Activated T-helper 2 cell treated with anti-CD3 and anti-CD28 coated beads, Interferon-gamma antibody, Interleukin-2, Interleukin-4, amounts not matched to agents 10 μg/mL and 5 μg/mL and 100 μg/mL, durations not matched to agents 14 hours and 24 hours and 36 hours (primary cell): ENCODE measurements at places on chromosomes 16 and 17. TPM values are rescaled to one million over a fixed set of nuclear protein-coding genes. Genes with fewer than 3 reads are reported as not detected.

GRCh38 chr16:22425036-22425801 is 50.8 kb upstream of the CDR2 start:
- peaks cover 55% of the 10 kb centered on the region for H3K36me3 ChIP-seq
- H3K4me3 ChIP-seq: no peak overlapping the region
- H3K4me1 ChIP-seq: no peaks in the 10 kb centered on the region
- no peak for DNase-seq
- no peak overlapping the region for H3K27ac ChIP-seq
- H3K27me3 ChIP-seq: no peaks in the 10 kb centered on the region

- DNase-seq: no peak
- no peaks in the 10 kb centered on the region for H3K27me3 ChIP-seq
- no peak overlapping the region for H3K27ac ChIP-seq
- H3K4me1 ChIP-seq: peaks cover 35% of the 10 kb centered on the region
These were observed 49.4 kb upstream of the GSE1 start for GRCh38 chr16:85563515-85564276.

GRCh38 chr16:2697401-2697948 is 15.2 kb downstream of the KCTD5 start:
- no peak overlapping the region for H3K27ac ChIP-seq
- no peak for DNase-seq
- no peaks in the 10 kb centered on the region for H3K4me1 ChIP-seq
- H3K36me3 ChIP-seq: peaks cover 18% of the 10 kb centered on the region
- no peaks in the 10 kb centered on the region for H3K27me3 ChIP-seq

DNA sequence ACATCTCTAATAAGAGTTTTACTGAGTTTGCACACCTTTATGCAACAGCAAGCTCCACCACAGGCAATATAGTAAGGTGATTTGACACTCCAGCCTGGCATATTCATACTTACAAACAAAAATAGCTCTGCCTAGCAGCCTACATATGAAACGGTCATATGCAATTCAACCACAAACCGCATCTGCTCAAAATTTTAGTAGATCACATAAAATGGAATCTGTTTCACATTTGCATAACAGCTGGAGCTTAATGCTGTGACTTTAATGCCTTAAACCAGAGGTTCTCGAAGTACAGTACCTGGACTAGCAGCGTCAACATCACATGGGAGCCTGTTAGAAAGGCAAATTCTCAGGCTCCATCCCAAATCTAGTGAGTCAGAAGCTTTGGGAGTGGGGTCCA is 578.4 kb downstream of the CDH11 start:
- no peaks in the 10 kb centered on the region for H3K4me1 ChIP-seq
- H3K27ac ChIP-seq: no peak overlapping the region
- no peak overlapping the region for H3K4me3 ChIP-seq

DNA sequence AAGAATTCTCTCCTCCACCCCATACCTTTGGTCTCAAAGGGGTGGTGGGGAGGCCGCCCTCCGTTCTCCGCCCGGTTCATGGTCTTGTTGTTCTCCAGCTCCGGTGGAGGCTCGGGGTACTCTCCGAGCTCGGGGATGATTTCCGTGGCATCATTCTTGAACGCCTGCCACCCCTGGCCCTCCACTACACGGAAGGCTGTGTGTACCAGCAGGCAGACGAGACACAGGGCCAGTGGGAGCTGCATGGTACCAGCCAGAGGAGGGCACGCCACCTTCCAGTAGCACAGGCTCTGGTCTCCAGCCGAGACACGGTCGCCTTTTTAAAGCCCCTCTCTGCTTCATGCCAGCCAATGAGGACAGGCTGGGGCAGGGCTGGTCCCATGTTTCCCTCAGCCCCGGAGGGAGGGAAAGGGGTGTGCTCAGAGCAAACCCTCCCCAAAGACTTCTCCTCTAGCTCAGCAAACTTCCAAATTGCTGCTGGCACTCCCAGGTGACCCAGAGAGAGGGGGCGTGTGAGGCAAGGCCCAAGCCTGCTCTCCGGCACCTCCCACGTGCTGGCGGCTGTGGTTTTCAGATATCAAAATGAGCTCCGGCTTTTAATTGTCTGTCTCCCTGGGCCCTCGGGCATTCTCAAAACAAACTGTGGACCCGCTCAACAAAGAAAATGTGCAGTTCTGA is at the start of gene SOST:
Gene SOST, minus strand, starts transcription at position 295 of the 678 bp plus-strand sequence. Its CDS starts 50 bp downstream, at position 245.
- no peak within 1 kb of the TSS for H3K4me3 ChIP-seq
- peaks cover 28% of the 10 kb centered on the region for H3K27me3 ChIP-seq
- no peak within 1 kb of the TSS for H3K27ac ChIP-seq

DNA sequence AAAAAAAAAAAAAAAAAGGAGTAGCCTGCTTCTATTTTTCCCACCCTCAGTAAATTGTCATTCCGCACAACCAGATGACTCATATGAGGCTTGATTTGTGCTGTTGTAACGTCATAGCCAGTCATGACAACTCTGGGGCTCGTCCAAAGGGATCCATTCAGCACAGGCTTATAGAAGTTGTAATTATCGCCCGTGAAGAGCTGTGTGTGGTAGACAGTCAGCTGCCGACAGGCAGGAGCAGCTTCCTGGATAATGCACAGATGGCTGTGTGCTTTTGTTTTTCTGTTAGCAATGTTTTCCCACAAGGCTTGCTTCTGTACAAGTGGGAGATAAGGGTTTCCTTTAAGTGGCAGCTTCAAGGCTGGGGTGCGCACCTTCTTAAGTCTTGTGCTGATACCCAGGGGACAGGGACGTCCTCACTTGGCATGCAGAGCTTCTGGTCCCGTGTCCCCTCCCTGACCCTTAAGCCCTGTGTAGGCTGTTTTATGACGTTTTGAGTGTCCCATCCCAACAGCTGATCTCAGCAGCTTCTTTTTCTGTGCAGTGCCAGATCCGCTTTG is 26.0 kb downstream of the SNX29 start:
- no peaks in the 10 kb centered on the region for H3K27me3 ChIP-seq
- DNase-seq: no peak
- H3K4me1 ChIP-seq: no peaks in the 10 kb centered on the region
- no peak overlapping the region for H3K27ac ChIP-seq
- H3K36me3 ChIP-seq: no peaks in the 10 kb centered on the region
- no peak overlapping the region for H3K4me3 ChIP-seq

DNA sequence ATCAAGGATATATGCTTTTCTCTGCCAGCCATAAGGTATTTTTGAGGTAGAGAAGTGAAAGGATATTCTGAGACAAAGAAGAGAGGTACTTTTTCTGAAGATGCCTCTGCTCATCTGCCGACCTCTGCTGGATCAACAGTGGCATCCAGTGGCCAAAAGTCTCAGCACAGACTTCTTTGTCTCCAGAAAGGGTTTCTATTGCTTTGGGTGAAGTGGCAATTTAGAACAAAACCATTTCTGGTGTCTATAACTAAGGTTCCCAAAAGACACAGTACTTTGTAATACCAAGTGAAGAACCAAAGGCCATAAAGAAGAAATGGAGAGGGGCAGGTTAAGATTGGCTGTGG is 155.2 kb upstream of the C17orf78 start:
- no peak overlapping the region for H3K4me3 ChIP-seq
- DNase-seq: peak; percentile 10
- H3K27me3 ChIP-seq: no peaks in the 10 kb centered on the region
- peaks cover 50% of the 10 kb centered on the region for H3K36me3 ChIP-seq
- H3K4me1 ChIP-seq: peaks cover 12% of the 10 kb centered on the region

- DNase-seq: no peak
- H3K4me1 ChIP-seq: no peaks in the 10 kb centered on the region
- no peak overlapping the region for H3K27ac ChIP-seq
- H3K36me3 ChIP-seq: no peaks in the 10 kb centered on the region
These were observed 37.2 kb upstream of the CCNF start for GRCh38 chr16:2392025-2392424.

DNA sequence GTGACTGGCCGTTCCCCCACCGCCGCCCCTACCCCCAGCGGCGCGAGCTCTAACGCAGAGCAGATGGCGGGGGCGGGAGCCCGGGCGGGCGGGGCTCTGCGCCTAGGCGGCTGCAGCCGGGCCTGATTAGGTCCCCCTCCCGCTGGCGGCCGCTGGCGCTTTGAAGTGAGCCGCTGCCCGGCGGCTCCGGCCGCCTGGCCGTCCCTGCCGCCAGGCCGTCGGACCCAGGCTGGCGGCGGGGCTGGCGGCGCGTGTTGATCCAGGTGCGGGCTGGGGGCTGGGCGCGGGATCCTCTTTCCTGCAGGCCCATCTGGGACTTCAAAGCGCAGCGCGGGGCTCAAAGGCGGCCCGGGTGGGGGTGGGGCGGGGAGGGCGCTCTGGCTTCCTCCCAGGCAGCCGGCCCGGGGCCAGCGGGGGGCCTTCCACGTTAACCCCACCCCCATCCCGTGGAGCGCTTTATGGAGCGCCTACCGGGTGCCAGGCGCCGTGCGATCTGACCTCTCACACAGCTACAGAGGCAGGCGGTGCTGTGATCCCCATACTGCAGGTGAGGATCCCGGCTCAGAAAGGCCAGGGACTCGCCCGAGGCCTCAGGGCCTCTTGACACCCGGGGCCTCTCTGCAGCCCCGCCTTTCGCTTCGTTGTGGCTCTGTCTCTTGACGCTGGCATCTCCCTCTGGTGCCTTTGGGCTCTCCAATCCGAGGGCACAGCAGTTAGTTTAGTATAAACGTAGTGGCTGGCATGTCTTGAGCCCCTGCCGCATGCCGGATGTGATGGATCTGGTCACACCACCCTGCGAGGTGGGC is 80.0 kb upstream of the NKD1 start:
- H3K36me3 ChIP-seq: no peaks in the 10 kb centered on the region
- H3K4me3 ChIP-seq: no peak overlapping the region
- peaks cover 33% of the 10 kb centered on the region for H3K27me3 ChIP-seq
- no peak for DNase-seq
- no peak overlapping the region for H3K27ac ChIP-seq
- H3K4me1 ChIP-seq: peaks cover 2% of the 10 kb centered on the region

GRCh38 chr16:58027161-58027915 is 1.8 kb downstream of the MMP15 start:
- H3K27ac ChIP-seq: no peak overlapping the region
- H3K27me3 ChIP-seq: peaks cover 21% of the 10 kb centered on the region
- no peaks in the 10 kb centered on the region for H3K36me3 ChIP-seq
- peaks cover 6% of the 10 kb centered on the region for H3K4me1 ChIP-seq
- DNase-seq: no peak

- no peak overlapping the region for H3K4me3 ChIP-seq
- H3K36me3 ChIP-seq: no peaks in the 10 kb centered on the region
- H3K27me3 ChIP-seq: peaks cover 46% of the 10 kb centered on the region
- no peak overlapping the region for H3K27ac ChIP-seq
- no peak for DNase-seq
These were observed 17.1 kb downstream of the TBX2 start for GRCh38 chr17:61416540-61417363.

DNA sequence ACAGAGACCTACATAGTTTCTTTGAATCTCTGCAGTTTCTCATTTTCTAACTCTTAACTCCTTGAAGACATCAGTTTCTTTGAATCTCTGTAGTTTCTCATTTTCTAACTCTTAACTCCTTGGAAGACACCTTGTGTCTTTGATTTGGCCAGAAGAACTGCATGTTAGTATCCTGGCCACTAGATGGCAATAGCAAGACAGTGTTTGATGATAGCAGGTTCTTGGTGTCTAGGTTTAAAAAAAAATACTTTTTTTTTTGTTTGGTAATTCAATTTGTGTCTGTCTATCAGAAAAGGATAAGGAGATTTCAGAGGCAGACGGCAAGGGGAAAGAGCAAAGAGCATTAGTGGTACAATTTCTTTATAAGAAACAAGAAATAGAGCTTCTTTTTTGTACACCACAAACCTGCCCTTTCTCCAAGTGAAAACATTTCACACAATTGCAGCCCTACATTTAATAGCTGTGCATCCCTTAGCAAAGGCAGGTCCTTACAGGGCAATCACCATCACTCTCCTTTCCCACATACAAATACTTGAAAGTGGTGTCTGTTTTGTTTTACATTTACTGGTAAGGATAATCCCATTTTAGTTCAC is 1324.9 kb upstream of the CDH8 start:
- no peak overlapping the region for H3K4me3 ChIP-seq
- H3K27ac ChIP-seq: no peak overlapping the region
- DNase-seq: no peak
- no peaks in the 10 kb centered on the region for H3K27me3 ChIP-seq
- H3K4me1 ChIP-seq: no peaks in the 10 kb centered on the region

DNA sequence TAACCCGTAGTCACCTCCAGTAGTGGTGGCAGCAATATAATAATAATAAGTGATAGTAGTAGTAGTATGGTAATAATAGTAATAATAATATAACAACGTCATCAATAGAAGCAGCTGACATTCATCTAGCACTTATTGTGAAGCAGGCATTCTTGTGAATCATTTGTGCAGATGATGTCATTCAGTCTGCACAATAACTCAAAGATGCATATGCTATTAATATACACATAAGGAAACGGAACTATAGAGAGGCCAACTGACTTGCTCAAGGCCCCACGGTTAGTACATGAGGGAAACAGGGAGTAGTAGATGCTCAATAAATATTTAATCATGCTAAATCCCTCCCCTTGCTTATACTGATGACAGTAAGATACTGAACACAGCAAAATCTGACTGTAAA is 35.4 kb upstream of the GAN start:
- no peaks in the 10 kb centered on the region for H3K4me1 ChIP-seq
- no peak overlapping the region for H3K27ac ChIP-seq
- no peak for DNase-seq

VMO1 gene
- total RNA-seq: 0.28 and 0.46 TPM in 2 replicates

TMEM220 gene
- 0.21 and 0.90 TPM in 2 replicates for total RNA-seq

CES5A gene
- not detected in 2 replicates for total RNA-seq

CTRB1 gene
- not detected in 2 replicates for total RNA-seq

KRT16 gene
- total RNA-seq: not detected in 2 replicates

EMP2 gene
- 0.09 TPM in 1 of 2 replicates, not detected in the other for total RNA-seq

MPP3 gene
- 0.14 and 0.21 TPM in 2 replicates for total RNA-seq

ALOX12B gene
- 0.87 and 1.4 TPM in 2 replicates for total RNA-seq

ITGB4 gene
- total RNA-seq: 1.3 and 2.0 TPM in 2 replicates

FBXL16 gene
- total RNA-seq: 5.8 and 6.4 TPM in 2 replicates

SF3B3 gene
- 520 and 538 TPM in 2 replicates for total RNA-seq

ULK2 gene
- 12.3 and 13.1 TPM in 2 replicates for total RNA-seq
